SJCRH30 (cell line): ENCODE measurements at places on chromosomes 4 and X. TPM values are rescaled to one million over a fixed set of nuclear protein-coding genes. Genes with fewer than 3 reads are reported as not detected.

Gene AMBN
- 0.10 TPM in 1 of 2 replicates, not detected in the other for total RNA-seq

Gene SNCA
- total RNA-seq = 39.2 and 46.6 TPM in 2 replicates

Gene FAM47B
- not detected in 2 replicates for total RNA-seq

Gene CPLX1
- total RNA-seq = 0.28 and 0.59 TPM in 2 replicates

DNA sequence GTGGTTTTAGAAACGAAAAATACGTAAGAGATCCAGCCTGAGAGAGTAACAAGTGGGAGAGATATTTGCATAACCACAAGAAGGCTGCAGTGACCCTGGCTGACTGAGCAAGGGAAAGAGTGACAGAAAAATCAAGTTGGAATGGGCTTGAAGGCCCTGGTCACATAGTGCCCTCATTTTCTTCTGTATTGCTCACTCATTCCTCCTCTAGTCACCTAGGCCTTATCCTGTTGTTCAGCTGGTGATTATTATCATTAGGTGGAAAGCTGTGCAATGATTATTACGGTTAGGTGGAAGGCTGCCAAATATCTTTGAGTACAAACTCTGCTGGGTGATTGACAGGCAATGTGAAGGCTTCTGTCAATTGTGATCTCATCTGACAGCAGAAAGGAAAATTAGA lies 2384.1 kb downstream of the PCDH7 start:
- no peak for DNase-seq

DNA sequence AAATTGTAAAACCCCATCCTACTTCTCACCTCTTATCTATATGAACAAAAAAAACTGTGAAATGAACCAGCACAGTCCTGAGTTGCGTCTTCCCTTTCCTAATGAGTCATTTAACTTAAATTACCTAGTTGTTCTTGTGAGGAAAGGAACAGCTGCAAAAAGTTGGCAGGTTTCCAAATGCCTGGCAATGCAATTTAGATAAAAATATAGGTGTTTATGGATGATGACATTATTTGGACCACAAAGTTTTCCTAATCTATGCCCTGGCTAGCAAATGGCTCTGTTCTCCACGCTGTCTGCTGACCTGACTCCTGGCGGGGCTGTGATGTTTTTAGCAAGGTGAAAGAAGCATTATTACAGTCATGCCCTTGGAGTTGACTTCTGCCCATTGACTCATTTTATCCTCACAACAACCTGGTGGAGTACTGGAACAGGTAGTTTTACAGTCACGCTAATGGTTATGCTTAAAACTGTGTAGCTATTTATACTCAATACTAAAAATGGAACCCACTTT lies 29.8 kb upstream of the RELL1 start:
- DNase-seq = peak; percentile 88

DNA sequence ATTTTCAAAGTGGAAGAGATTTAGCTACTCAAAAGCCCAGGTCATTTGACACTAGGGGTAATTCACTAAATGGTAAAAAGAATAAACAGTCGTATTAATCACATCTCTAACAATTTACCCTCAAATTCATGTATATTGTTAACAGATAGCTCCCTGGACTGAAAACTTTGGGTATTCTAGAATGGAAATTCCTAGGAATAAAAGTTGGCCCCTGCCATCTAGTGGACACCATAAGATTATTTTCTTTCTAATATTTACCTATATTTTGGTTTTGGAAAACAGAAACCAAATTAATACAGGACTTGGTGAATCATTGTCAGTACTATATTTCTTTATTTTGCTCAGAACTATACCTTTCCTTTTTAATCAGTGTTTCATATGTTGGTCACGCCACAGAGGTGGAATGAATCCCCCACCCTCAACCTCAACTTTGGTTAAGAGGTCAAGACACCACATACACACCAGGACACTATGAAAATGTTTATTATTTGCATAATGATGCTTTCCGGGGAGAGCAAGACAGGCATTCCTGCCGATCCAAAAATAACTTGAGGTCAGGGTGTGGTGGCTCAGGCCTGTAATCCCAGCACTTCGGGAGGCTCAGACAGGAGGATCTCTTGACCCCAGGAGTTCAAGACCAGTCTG lies 96.2 kb upstream of the APOOL start:
- DNase-seq = peak; percentile 40

- no peak for DNase-seq
Observed at GRCh38 chr4:138851391-138852335, 163.9 kb upstream of the NOCT start.

DNA sequence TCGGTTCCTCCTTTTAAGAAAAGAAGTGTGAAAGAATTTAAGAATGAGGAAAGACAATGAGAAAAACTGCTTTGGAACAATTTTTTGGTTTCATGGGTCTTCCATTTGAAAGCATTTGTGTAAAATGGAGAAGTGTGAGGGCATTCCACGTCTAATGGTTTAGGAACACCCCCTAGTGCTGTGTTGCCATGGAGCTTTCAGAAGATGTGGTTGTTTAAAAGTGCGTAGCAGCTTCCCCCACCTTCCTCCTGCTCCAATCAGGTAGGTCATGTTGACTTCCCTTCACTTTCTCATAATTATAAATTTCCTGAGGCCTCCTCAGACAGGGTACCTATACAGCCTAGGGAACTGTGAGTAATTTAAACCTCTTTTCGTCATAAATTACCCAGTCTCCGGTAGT lies 50.0 kb downstream of the UGT2B10 start:
- no peak for DNase-seq
